ENCODE measurements at places on chromosomes 3 and 15.
A peak's percentile ranks its signal among the peaks of the same experiment; 100 is the strongest.

DNA sequence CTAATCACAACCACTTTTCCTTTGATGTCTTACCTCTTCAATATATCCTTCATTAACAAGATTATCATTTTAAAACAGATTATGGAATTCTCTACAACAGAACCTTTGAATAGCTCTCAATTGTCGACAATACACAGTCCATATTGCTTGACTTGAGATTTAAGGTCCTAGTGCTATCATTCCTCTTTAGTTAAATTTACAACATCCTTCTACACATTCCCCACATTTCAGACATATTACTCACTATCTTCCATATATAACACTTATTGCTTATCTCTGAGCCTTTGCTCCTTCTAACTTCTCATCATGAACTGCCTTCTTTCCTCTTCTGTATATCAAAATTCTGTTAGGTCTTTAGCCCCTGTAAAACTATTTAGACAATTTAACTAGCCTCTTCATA lies 247.0 kb downstream of the STXBP5L start:
- peak; percentile 21 for DNase-seq

- peak; percentile 65 for DNase-seq
Observed at GRCh38 chr3:42118762-42119361, 27.7 kb downstream of the TRAK1 start.

GRCh38 chr3:121295979-121296378 lies 249.8 kb downstream of the POLQ start:
- DNase-seq = peak; percentile 3

DNA sequence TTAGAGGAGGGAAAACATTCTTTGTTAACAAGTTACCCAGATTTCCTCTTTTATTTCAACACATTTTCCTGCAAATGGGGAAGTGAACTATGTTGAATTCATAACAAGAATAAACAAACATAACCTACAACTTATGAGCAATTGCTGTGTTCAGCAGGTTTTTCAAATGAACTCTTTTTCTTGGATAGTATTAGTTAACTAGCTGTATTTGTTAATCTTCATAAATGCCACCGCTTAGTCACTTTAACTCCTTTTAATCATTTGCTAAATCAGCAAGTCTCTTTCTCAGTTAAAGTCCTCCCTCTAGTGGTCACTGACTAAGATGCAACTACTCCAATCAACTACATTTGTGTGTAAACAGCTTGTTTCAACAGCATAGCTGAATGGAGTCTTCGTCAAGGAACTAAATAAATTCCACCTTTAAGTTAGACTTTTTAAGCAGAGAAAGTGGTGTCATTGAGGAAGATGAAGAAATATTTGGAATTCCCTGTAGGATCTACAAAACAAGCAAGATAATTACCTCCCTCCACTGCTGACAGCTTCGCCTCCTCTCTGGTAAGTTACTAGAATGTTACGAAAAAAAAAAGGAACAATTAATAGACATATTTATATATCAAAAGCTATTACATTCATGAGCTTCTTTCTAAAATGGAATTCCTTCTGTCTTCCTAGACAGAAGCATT lies 1122.0 kb downstream of the ROBO1 start:
- DNase-seq = peak; percentile 78

DNA sequence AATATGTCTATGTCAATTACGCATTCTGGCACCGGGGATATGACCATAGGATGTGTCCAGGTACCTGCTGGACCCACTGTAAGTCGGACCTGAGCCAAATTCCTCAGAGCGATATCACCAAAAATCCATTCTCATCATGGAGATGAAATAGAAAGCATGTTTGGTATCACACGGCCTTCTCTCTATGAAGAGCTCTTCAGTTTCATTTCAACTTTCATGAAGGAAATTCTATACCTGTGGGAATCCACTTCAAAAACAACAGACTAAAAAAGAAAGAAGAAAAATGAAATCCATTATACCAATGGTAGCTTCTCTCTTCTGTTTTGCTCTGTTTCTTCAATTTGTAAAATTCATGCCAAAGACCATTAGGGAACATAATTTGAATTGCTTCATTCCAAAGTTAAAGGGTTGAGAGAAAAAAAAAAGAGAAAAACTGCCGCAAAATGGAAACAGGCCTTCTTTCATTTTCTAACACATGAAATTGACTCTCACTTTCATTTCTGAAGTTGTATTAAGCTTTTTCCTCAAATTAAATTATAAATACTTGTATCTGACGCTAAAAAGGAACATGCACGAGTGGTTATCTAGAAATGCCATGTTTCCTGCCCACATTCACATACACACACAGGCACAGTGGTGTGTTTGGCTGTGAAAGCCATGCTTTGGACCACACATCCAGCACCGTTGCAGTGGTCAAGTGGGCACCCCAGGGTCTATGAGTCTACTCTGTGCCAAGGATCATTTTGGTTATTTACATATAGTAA lies 46.9 kb upstream of the DIPK2A start:
- DNase-seq = no peak

DNA sequence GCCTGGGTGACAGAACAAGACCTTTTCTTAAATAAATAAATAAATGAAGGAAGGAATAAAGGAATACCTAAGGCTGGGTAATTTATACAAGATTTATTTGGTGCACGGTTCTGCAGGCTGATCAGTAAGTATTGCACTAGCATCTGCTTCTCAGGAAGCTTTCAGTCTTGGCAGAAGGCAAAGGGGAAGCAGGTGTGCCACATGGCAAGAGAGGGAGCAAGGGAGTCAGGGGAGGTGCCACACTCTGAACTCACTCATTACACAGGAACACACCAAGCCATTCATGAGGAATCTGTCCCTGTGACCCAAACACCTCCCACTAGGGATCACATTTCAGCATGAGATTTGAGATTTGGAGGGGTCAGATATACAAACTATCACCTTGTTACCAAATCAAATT lies 56.4 kb downstream of the PRKCI start:
- no peak for DNase-seq

DNA sequence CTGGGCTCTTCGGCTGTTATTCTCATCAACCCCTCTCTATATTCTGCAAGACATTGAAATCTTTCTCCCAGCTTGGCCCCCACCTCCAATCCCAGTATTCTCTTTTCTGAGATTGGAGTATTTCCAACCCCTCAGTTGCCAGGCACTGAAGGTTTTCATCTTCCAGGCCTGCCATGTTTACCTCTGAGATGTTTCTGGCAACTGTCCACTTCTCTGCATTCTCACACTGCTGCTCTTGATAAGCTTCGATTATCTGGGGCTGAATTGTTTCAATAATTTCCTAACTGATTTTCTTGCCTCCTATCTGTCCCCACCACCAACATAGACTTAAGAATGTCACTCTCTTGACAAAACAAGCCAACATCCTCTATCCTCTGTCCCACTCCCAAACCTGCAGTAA lies 1.4 kb upstream of the GPR156 start:
- no peak for DNase-seq

- DNase-seq = no peak
Observed at GRCh38 chr15:80402339-80402738, 1.8 kb upstream of the ARNT2 start.

DNA sequence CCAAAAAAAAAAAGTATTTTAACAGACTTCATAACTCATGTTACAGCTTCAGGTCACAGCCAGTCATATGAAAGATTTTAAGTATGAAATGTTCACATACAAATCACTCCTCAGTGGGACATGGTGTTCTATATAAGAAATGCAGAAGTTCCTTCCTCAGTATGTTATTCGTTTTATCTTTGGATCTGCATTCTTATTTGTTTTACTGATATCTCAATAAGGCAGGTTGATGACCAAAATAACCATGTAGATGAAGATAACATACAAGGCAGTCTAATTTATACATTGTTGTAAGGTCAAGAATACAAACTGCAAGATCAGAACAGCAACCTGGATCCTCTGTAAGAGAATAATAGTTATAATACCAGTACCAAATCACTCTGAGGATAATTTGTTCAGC lies 75.6 kb downstream of the CHAC1 start:
- DNase-seq = no peak

GRCh38 chr15:70866982-70867641 lies 13.2 kb upstream of the LARP6 start:
- no peak for DNase-seq

GRCh38 chr3:45425237-45425933 lies 37.0 kb downstream of the LARS2 start:
- DNase-seq = no peak

DNA sequence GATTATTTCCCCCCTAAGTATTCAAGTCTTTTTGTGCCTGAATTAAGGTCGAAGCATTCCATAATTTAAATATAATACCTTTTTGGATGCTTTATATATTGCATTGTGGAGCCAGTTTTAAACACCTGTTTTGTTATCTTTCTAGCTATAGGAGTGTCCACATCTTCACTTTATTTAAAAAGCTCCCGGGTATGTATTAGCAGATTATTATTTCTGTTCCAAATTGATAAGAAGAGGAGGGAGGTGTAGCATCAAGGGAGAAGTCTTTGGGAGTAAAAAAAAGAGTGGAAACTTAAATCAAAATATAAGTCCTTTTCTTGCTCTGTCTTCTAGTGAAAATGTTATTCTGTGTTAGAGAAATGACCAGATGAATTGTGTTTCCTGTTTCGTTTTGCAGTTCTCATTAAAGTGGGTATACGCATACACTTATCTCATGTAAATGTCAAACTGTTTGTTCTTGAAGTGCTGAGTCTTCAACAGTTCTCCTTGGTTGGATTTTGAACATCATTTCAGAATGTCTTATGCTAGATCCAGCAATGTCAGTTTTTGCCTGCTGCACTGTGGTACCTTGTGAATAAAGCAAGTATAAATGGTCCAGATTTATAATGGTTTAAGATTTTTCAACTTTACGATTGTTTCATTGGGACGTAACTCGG lies 105.8 kb downstream of the FNDC3B start:
- DNase-seq = no peak

- DNase-seq = peak; percentile 95
Observed at GRCh38 chr15:64153480-64154367, 2.2 kb downstream of the SNX22 start.

GRCh38 chr15:25832158-25832557 lies 31.0 kb downstream of the ATP10A start:
- DNase-seq = no peak

- DNase-seq = no peak
Observed at GRCh38 chr3:105806359-105806758, 62.5 kb downstream of the CBLB start.

DNA sequence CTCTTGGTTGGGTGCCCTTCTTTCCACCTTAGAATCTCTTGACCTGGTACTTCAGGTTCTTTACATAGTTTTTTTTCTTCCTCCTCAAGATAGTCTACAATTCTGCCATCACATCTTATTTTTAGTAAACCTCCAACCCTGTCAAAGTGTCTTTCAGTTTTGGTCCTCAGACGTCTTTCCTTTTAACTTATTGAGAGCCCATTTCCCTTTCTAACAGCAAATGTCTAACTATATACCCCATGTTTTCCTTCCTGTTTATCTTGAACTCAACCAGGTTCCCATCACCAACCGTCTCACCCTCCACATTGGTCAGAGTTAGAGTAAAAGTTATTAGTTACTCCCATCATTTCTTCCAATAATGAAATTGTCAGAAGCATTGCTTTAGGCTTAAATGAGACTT lies 10.4 kb downstream of the KBTBD12 start:
- no peak for DNase-seq

DNA sequence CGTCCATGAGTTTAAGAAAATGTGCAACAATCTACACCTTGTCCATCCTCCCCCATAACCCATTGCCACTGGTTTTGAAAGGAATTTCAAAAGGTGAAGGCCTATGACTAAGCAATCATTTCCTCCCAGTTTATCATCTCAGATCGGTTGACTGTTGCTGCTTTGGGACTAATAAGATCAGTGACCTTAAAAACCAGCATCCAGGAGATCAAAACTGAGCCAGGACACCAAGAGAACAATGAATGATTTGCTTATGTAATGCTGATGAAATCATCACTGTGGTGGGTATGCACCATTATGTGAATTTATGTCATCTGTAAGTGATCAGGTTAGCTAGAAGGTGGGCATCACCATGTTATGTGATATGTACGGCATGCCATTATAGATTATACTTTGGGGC lies 195.5 kb downstream of the SSR3 start:
- no peak for DNase-seq

DNA sequence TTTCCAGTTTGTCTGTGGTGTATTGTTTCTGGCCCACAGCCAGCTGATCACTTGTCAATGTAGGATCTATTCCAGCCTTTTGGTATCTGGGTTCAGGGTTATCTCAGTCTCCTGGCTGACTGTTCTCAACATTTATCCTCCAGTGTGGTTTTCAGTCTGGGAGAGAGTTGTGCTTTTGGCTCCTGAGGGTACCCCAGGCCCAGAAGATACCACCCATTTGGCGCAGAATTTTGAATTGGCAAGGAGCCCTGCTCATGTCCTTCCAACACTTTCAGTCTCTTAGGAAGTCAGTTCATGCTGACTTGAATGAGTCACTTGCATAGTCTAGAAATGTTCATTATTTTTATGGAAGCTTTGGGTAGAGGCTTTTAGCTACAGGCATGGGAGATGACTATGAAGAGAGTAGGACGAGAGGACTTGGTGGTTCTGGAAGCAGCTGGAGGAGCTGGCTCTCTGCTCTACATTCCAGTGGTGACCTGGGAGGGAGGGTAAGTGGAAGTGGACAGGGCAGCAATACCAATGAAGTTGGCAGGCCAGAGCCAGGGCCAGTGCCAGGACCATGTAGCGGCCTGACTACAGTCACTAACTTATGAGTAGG lies 7.2 kb downstream of the POLR2H start:
- DNase-seq = no peak

GRCh38 chr3:87228316-87228715 lies 1.2 kb downstream of the CHMP2B start:
- DNase-seq = no peak

GRCh38 chr15:31261266-31262142 lies 65.1 kb upstream of the KLF13 start:
- DNase-seq = peak; percentile 76

DNA sequence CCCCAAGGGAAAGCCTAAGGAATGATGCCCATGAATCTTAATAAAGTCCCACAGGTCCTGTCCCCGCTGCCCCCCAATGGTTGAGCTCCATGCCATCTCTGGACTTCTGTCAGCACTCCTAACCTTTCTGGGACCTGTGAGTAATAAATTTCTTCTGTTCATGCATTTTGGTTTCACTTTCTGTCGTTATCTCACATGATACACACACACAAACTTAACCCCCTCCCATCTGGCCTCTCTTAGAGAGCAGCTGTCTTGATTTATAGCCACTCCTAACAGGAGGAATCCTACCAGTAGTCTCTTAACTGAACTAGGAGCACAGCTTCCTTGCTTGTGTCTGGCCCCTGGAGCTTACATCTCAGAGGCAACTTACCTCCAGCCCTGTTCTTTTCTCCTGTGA lies 82.7 kb upstream of the SELENOK start:
- peak; percentile 62 for DNase-seq

Measured in NCI-H82 (cell line).